Esophagus squamous epithelium (tissue), 5 donors: ENCODE measurements at places on chromosomes 3 and 15.

GRCh38 chr15:72809329-72809728 is 25.8 kb upstream of the ADPGK start:
- H3K4me3 ChIP-seq = no peak overlapping the region
- no peaks in the 10 kb centered on the region for H3K36me3 ChIP-seq
- H3K27me3 ChIP-seq = no peaks in the 10 kb centered on the region
- no peak for DNase-seq
- no peak overlapping the region for H3K27ac ChIP-seq

- no peaks in the 10 kb centered on the region for H3K36me3 ChIP-seq
- H3K4me3 ChIP-seq = no peak overlapping the region
- no peaks in the 10 kb centered on the region for H3K27me3 ChIP-seq
- DNase-seq = no peak
- no peaks in the 10 kb centered on the region for H3K4me1 ChIP-seq
- no peak overlapping the region for H3K27ac ChIP-seq
Measured at GRCh38 chr3:38549082-38549481, 52.9 kb downstream of the EXOG start.

- no peak overlapping the region for H3K4me3 ChIP-seq
- H3K27me3 ChIP-seq = no peaks in the 10 kb centered on the region
- H3K4me1 ChIP-seq = peaks cover 13% of the 10 kb centered on the region
- H3K27ac ChIP-seq = peak overlapping the region; percentile 24
- no peak for DNase-seq
Measured at GRCh38 chr15:101440846-101441590, 48.5 kb downstream of the PCSK6 start.

- H3K4me1 ChIP-seq = peaks cover 15% of the 10 kb centered on the region
- H3K27me3 ChIP-seq = no peaks in the 10 kb centered on the region
- DNase-seq = no peak
- H3K4me3 ChIP-seq = no peak overlapping the region
- no peaks in the 10 kb centered on the region for H3K36me3 ChIP-seq
- no peak overlapping the region for H3K27ac ChIP-seq
Measured at GRCh38 chr3:42753757-42754156, 19.3 kb downstream of the CCDC13 start.

- no peaks in the 10 kb centered on the region for H3K27me3 ChIP-seq
- no peak overlapping the region for H3K27ac ChIP-seq
- H3K36me3 ChIP-seq = no peaks in the 10 kb centered on the region
- no peak for DNase-seq
Measured at GRCh38 chr3:153396581-153396980, 234.6 kb downstream of the RAP2B start.

GRCh38 chr3:101333883-101334282 is 13.5 kb upstream of the IMPG2 start:
- H3K4me3 ChIP-seq = no peak overlapping the region
- H3K27me3 ChIP-seq = no peaks in the 10 kb centered on the region
- no peak overlapping the region for H3K27ac ChIP-seq

DNA sequence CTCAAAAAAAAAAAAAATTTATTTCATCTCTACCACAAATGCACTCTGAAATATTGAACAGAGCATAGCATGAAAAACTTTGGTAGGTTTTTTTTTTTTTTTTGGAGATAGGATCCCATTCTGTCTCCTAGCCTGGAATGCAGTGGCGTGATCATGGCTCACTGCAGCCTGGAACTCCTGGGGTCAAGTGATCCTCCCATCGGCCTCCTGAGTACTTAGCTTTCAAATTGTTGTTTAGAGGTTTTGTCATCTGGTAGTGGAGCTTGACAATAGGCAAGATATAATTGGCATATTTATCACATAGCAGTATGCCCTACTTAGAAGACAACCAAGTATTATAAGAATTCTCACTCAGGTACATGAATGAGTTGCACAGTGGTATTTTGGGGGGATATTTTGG is 234.2 kb upstream of the ST8SIA2 start:
- no peaks in the 10 kb centered on the region for H3K27me3 ChIP-seq
- H3K27ac ChIP-seq = no peak overlapping the region
- H3K36me3 ChIP-seq = peaks cover 62% of the 10 kb centered on the region
- peaks cover 17% of the 10 kb centered on the region for H3K4me1 ChIP-seq

DNA sequence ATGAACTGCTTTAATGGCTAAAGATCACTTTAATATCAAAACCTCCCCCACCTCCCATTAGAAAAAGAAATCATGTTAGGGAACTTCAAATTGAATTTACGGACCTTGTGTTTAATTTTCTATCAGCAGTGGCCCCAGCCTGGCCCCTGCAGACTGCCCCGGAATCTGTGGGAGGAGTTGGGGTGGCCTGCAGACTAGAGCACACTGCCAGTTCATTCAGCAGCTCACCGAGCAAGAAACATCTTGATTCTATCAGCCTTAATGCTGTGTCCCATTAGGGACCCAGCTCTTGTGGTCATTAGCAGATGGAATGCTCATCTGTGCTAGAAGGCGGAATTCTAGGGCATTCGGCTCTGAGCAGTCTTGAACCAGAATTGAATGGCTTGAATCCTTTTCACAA is 54.2 kb downstream of the FLNB start:
- no peak overlapping the region for H3K4me3 ChIP-seq
- no peaks in the 10 kb centered on the region for H3K27me3 ChIP-seq
- DNase-seq = no peak
- peaks cover 38% of the 10 kb centered on the region for H3K4me1 ChIP-seq
- H3K36me3 ChIP-seq = no peaks in the 10 kb centered on the region

- no peak overlapping the region for H3K27ac ChIP-seq
- no peaks in the 10 kb centered on the region for H3K4me1 ChIP-seq
- H3K27me3 ChIP-seq = no peaks in the 10 kb centered on the region
- H3K4me3 ChIP-seq = no peak overlapping the region
- no peak for DNase-seq
Measured at GRCh38 chr3:148922467-148922866, 57.4 kb downstream of the CPA3 start.

DNA sequence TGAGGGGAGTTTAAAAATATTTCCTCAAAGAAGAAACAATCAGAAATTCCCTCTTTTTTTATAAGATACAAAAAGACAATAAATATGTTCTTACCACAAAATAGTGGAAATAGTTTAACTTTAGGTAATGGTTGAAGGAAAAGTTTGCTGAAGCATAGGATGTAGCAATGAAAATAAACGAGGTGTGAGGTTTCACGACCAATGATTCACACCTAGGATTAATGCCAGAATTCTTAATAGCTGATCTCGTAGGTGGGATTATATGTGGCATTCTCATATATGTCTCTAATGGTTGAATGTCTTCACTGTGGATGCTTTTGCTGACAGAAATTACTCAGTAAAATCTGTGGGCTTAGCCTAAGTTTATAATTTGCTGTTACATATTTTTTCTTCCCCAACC is 467.7 kb downstream of the FGF12 start:
- no peaks in the 10 kb centered on the region for H3K36me3 ChIP-seq
- DNase-seq = no peak
- H3K4me1 ChIP-seq = no peaks in the 10 kb centered on the region

DNA sequence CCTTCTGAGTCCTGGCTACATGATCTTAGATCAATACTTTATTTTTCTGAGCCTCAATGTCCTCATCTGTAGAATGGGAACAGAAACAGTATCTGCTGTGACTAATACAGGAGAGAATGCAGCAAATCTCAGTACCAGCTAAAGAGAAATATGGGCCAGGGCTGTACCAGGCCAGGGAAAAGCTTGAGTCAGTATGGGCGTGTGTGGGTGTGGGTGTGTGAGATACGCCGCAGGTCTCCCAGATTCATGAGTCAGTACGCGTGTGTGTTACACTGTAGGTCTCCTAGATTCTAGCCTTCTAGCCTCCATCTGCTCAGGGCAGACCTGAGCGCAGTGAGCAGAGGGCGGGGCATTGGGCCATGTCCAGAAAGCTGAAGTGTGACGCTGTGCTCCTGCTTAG is 15.2 kb downstream of the GNAI2 start:
- H3K4me1 ChIP-seq = peaks cover 71% of the 10 kb centered on the region
- peak overlapping the region; percentile 72 for H3K27ac ChIP-seq
- no peaks in the 10 kb centered on the region for H3K27me3 ChIP-seq
- H3K36me3 ChIP-seq = peaks cover 63% of the 10 kb centered on the region
- no peak overlapping the region for H3K4me3 ChIP-seq

DNA sequence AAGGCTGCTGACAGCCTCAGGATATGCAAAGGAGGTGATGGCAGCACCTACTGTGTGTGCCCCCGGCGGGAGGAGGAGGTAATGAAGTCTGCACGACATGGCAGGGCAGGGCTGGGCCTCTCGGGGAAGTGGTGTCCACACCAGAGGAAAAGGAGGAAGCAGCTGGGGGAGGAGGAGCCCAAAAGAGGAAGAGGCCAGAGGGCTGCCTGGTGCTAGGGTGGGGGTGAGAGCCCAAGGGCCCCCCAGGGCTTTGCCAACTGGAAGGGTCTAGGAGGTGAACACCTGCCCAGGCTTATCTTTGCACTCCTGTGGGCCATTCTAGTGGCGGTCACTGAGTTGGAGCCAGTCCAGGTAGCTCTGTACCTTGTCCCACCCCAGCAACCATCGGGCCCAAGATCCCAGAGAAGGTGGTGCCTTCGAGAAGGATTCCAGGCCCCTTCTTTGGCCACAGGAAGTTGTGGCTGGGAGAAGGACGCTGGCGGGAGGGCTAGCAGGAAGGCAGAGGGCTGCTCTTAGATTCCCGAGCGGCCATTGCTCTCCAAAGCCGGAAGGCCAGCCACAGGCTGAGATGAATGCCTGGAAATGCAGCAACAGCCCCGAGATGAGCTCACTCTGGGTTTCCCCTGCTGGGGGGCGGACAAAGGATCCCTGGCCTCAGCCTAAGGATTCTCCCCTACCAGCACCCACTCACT is 7.0 kb downstream of the GNAI2 start:
- peak overlapping the region; percentile 4 for H3K4me3 ChIP-seq
- peaks cover 100% of the 10 kb centered on the region for H3K4me1 ChIP-seq
- peak overlapping the region; percentile 90 for H3K27ac ChIP-seq
- DNase-seq = peak; percentile 47
- H3K27me3 ChIP-seq = no peaks in the 10 kb centered on the region

DNA sequence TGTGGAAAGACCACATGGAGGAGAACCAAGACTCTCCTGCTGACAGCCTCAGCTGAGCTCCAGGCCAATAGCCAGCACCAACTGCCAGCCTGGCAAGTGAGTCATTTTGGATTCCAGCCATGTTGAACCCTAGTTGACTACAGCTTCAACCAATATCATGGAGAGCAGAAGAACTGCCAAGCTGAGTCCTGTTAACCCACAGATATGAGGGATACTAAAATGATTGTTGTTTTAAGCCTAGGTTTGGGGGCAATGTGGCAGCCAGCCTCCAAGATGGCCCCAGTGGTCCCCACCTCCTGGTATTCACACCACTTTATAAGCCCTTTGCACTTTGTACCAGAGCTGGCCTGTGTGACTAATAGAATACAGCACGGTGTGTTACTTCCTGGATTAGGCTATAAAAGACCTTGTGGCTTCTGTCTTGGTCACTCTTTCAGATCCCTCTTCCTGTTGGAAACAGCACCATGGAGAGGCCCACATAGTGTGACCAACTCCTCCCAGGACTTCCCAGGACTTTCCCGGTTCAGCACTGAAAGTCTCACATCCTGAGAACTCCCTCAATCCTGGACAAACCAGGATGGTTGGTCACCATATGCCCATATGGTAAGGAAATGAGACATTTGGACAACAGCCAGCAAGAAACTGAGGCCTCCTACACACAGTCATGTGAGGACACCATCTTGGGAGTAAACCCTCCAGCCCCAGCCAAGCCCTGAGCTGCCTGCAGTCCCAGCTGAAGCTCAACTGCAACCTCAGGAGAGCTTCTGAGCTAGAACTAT is 32.4 kb upstream of the CDV3 start:
- H3K4me3 ChIP-seq = no peak overlapping the region
- H3K27ac ChIP-seq = peak overlapping the region; percentile 64
- H3K4me1 ChIP-seq = peaks cover 8% of the 10 kb centered on the region
- no peaks in the 10 kb centered on the region for H3K36me3 ChIP-seq
- no peaks in the 10 kb centered on the region for H3K27me3 ChIP-seq

GRCh38 chr3:143847787-143848631 is at the start of gene SLC9A9:
TSS of gene SLC9A9 (minus strand) at chr3:143848468. CDS start at chr3:143848322, 146 bp downstream.
- H3K27me3 ChIP-seq = no peaks in the 10 kb centered on the region

DNA sequence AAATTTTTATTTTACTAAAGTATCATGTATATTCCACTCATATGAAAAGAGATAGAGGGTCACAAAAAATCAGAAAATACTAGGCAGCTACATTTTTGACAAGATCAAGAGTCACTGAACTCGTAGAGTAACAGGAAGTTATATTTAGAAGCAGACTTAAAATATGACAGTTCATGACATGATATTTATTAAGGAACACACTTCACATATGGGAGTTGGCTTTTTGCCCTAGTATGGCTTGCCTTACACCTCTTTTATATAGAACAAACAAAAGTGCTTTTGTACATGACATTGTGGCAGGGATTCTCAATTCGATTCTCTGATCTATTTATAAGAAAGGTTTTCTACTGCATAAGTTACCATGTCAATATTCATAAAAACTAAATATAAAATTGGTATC is 80.1 kb upstream of the GBE1 start:
- H3K36me3 ChIP-seq = no peaks in the 10 kb centered on the region
- H3K27ac ChIP-seq = no peak overlapping the region
- H3K4me3 ChIP-seq = no peak overlapping the region
- H3K27me3 ChIP-seq = no peaks in the 10 kb centered on the region
- peaks cover 4% of the 10 kb centered on the region for H3K4me1 ChIP-seq
- DNase-seq = no peak

DNA sequence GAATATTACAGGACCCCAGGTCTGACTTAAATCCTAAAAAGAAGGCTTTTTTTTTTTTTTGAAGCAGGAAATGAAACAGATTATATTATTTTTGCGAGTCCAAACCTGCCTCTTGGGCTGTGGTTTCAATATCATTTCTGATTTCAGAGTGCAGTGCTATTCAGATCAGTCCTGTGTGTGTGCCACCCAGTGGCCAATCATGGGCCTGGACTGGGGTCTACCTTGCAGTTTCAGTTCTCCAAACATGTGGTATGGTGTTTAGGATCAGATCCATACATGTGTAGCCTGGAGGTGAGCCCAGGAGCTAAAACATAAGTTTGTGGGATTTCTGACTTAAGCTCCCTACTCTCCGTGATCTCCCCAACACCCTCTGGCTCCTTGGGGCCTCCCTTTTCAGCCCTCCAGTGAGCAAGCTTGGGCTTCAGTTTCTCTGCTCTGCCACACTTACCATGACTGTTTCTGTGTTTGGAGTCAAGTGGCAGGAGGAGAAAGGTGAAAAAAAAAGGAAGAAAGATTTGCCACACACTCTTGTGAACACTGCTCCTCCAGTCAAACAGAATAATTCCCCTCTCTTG is 12.1 kb upstream of the THSD4 start:
- H3K27ac ChIP-seq = no peak overlapping the region
- peaks cover 9% of the 10 kb centered on the region for H3K4me1 ChIP-seq
- DNase-seq = no peak

DNA sequence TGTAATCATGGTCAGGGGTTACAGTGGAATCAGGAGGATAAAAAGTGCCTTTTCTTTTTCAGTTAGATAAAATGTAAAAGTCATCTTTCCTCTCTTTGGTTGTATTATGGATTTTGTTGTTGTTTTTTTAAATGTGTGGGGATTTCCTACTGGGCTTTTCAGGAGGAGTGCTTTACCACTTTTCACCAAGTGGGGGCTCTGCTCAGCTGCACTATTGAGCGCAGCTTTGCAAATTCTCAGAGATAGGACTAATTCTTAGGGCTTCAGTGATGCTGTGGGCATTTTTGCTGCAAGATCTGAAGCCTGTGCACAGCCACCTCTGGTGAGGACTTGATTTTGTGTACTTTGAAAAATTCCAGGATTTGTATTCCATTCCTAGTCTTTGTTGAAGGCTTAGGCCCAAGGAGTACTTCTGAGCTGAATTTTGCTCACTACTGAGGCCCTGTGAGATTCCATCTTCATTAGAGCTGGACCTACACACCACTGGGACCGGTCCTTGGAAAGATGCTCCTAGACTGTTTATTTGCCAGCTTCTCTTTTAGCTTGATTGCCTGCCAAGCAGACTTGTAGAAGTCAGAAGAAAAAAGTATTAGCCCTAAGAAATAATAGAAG is 7.5 kb downstream of the GNB5 start:
- no peak for DNase-seq
- no peak overlapping the region for H3K4me3 ChIP-seq
- H3K27me3 ChIP-seq = no peaks in the 10 kb centered on the region
- no peaks in the 10 kb centered on the region for H3K4me1 ChIP-seq
- no peaks in the 10 kb centered on the region for H3K36me3 ChIP-seq
